ENCODE measurements at places on chromosomes 1 and 21.

DNA sequence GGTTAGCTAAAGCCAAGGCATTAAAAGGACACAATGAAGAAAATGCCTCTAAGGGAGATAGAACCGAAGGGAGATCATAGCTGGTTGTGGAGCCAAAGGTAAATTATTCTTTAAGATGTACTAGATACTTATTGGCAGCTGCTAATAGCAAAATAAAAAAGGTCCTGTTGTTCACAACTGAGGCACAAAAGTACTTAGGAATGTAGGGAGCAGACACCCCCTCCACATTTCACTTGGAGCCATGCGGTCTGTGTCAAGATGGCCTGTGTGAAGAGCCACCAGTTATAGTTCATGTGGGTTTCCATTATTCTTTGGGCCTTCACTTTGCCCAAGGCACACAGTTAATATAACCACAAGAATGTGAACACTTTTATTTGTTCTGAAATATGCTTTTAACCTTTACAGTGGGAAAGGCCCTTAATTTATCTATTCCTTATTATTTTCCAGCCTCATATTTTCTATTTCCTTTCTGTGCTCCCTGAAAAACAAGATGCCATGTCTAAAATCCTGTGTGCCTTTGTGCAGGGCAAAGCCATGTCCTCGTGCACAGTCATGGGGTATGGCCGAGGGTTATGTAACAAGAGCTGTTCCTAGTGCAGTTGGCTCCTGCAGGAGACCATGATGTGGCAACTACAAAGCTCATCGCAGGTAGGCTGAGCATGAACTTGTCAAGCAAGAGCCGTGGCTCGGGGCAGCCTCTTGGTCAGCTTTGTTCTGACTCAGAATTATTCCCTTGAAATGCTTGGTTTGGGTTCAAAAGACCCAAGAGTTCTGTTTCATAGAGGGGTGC is 16.2 kb upstream of the WDR26 start:
- DNase-seq, result no peak

DNA sequence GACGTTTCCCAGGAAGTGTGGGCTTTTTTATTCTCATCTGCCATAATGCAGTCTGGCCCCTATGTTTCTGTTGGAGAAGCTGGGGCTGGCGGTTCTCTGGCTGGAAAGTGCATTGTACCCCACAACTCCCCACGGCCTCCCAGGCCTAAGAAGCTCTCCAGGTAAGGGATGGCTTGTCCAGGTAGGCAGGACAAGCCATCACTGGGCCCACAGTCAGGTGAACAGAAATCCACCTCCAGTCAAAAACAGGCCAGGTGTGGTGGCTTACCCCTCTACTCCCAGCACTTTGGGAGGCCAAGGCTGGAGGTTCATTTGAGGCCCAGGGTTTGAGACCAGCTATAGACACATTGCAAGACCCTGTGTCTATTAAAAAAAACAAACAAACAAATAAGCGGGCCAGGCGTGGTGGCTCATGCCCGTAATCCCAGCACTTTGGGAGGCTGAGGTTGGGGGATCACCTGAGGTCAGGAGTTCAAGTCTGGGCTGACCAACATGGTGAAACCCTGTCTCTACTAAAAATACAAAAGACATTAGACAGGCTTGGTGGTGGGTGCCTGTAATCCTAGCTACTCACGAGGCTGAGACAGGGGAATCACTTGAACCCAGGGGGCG is 3.1 kb upstream of the WNT9A start:
- DNase-seq, result no peak

DNA sequence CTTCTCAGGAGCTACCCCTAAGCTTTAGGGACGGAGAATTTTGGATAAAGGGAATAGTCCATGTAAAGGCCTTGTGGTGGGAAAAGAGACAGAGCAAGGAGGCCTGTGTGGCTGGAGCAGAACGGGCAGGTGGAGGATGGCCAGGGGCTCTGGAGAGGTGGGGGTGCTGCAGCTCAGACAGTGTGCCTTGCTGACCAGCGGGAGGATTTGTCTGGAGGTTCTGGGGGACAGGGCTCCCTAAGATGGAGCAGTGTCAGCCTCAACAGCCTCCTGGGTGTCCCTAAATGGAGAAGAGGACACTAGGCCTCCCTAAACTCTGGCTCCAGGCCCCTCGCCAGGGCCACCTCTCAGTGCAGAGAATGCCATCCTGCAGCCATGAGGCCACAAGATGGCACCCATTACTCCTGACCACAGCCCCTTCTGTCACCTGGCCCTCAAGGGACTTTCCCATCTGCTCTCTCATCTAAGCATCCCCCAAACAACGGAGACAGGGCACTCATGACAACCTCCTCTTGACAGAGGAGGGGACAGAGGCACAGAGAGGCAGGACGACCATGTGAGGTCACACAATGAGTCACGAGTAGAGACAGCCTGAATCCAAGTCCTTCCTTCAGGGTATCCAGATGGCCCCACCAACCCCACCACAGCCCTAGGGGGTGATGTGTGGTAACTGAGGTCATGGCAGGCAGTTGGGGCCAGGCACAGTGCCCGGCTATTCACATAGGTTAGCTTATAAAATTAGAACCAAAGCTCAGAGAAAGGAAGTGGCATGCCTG is 94.7 kb downstream of the DMRTB1 start:
- DNase-seq, result no peak

GRCh38 chr1:224157316-224157715 is 25.7 kb upstream of the DEGS1 start:
- no peak for DNase-seq

- DNase-seq, result no peak
Observed at GRCh38 chr1:26477446-26478152, 5.4 kb downstream of the HMGN2 start.

- no peak for DNase-seq
Observed at GRCh38 chr1:152145769-152146168, 13.3 kb downstream of the RPTN start.

DNA sequence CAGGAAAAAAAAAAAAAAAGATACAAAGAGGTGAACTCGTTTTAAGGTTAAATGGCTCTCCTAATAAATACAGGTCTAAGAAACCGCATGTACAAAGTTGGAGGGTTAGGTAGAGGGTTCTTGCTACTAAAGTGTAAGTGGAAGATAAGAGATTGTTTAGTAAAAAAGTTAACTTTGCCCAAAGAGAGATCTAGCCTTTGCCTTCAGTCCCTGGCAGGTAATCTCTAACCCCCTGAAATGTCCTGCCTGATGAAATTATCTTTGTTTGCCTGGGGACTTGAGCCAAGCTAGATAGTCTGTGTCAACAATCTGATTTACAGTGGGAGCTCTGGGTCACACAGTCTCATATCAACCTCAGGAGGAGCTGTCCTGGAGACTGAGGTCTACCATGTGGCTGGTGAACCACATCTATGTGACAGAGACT is 57.6 kb downstream of the TRIM33 start:
- no peak for DNase-seq

- no peak for DNase-seq
Observed at GRCh38 chr1:184025242-184025675, 12.3 kb downstream of the COLGALT2 start.

DNA sequence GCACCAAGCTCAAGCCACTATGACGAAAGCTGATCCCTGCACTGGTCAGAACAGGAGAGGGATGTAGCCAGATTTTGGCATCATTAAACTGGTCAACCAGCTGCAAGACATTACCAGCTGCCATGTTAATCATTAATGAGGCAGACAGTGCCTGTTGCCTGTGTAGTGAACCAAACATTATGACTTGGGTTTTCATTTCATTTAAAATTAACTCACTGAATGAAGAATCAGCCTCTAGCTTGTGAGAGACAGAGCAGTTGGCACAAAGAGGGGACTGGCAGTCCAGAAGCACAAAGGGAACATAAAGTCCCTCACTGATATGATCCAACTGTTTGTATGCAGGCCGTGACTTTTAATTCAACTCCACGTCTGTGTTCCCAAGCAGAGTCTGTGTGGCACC is 318.9 kb downstream of the SEC16B start:
- DNase-seq, result no peak

GRCh38 chr1:103514920-103515503 is 10.5 kb upstream of the RNPC3 start:
- no peak for DNase-seq

DNA sequence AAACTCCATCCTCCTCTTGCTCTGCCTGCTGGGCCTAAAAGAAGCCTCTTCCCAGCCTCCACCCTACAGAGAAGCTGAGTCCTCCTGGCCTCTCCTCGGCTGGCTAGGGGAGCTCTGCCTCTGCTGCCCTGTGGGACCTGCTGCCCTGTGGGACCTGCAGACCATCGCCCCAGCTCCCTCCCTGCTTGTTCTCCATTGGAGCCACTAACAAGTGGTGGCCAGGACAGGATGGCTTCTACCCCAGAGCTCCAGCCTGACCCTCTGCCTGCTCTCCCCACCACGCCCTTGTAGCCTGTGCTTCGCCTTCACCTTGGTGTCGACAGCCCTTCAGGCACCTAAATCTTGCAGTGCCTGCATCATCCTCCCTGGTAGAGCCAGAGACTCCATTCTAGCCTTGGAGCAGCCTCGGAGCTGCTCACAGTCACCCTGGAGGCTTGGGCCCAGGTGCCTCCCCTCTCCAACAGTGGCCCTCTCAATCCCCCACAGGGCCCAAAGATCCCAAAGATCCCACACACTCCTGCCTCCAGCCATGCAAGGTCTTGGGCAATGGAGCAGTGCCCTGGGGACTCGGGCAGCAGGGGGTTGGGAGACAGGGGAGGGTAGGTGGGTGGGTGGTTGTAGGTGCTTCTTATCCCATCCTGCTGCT is 3.0 kb downstream of the EPS8L3 start:
- DNase-seq, result no peak

GRCh38 chr1:173268786-173269277 is 61.7 kb upstream of the TNFSF4 start:
- DNase-seq, result no peak
